SJSA1 (cell line): ENCODE measurements at places on chromosomes 5 and 9. TPM values are rescaled to one million over a fixed set of nuclear protein-coding genes. Genes with fewer than 3 reads are reported as not detected.

FOXD4L3 gene
- not detected in 2 replicates for total RNA-seq

CARTPT gene
- not detected in 2 replicates for total RNA-seq

C9orf50 gene
- total RNA-seq: not detected in 2 replicates

DNA sequence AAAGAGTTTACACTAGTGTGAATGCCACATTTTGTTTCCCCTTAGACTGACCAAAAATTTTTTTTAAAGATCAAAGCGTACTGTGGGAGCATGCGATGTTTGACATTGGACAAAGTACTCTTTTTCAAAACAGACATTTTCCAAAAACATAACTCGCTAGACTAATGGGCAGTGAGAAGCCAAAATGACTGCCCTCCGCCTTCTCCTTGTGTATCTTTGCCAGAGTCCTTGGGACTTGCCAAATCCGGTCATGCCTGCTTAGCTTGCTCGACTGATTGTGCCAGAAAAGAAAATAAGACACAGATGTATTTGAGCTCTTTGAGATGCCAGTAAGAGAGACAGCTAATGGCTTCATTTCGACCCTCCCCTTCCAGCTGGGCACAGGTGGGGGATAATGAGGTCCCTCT is 157.5 kb downstream of the MAPKAP1 start:
- DNase-seq: no peak
